NCI-H510A treated with DMSO at 0.1 percent for 48 hours (cell line): ENCODE measurements at places on chromosomes 7 and 10.
A peak's percentile ranks its signal among the peaks of the same experiment; 100 is the strongest.

- no peak for DNase-seq
Observed at GRCh38 chr10:21888959-21889358, 114.6 kb downstream of the DNAJC1 start.

GRCh38 chr10:89655722-89656121, 10.7 kb upstream of the PANK1 start:
- no peak for DNase-seq

- DNase-seq = no peak
Observed at GRCh38 chr10:1545524-1545923, 191.8 kb downstream of the ADARB2 start.

DNA sequence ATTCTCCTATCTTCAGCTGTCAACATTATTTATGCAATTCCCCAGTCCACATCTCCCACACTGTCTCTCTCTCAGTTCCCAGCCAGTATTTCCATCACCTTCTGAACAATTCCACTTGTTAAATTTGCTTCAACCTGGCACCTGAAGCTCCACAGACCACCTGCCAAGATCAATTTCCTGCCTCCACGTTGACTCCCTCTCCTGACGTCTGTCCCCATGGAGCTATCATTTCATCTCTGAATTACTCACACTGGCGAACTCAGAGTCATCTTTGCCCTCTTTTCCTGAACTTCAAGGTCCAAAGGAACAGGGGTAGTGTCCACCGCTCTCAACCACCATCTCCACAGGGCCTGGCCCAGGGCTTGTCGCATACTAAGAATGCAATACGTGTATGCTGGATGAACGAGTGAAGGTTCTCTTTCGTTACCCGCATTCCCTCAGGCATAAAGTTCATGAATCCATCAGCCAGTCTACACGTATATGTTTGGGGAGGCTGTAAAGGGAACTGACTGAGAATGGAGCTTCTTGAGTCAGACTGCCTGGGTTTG, 183.3 kb downstream of the JCAD start:
- DNase-seq = no peak

DNA sequence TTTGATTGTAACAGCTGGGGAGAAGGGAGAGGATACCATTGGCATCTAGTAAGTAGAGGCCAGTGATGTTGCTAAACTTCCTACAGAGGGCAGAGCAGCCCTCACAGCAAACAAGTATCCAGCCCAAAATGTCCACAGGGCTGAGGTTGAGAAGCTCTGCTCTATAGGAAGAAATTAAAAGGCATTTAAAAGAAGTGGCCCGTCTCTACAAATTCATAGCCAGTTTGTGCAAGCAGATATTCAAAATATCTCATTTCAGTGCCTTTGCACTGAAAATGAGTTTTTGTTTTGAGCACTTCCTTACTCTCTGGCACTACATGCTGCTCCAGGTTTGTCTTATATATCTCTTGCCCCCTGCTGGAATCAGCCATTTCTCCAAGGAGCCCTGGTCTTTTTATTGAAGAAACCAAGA, 330.0 kb downstream of the BBS9 start:
- DNase-seq = peak; percentile 47

DNA sequence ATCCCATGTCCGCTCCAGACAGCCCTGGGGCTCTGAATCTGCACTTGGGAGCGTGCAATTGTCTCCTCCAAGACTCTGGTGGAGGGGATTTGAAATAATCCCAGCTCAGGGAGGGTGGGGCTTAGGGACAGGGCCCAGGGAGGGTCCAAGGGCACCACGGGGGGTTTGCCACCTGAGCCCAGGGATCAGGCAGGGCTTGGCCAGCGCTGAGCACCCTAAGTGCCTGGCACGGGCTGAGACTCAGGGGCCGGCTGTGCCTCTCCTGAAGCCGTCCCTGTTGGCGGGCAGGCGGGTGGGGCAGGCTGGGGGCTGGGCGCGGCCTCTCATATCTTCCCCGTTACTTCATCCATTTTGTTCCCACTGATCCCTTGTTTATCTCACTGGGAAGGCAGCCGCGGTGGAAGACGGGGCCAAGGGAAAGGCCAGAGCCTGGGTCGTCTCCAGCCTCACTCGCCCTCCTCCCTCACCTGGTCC, 41.8 kb upstream of the ELN start:
- no peak for DNase-seq

DNA sequence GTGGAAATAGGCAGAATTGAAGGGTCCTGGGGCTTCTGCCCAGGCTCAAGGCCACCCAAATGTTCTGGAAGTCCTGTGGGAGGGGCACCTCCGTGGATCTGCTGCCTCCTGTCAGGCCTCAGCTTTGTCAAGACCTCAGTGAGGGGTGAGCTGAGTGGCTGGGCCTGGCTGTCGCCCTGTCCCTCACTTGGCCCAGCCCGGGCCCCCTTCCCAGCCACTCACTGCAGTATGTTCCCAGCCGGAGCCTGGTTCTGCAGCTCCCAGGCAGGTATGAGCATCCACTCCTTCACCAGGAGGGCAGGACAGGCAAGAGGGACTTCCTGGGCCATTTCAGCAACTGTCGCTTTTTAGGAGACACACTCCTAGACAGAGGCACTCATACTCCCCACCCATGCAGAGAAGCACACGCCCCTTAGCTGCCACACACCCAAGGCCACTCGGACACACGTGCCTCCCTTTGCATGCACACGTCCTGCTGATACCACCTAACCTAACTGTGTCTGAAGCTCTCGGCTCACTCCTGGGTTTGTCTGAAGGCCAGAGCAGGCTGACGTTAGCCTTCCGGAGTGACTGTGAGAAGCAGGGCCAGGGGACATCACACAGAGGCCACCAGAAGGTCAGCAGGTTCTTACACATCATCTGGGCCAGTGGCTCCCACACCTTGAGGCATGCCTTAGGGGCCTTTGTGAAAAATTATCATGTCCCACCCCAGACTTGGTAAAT, 72.2 kb upstream of the COL13A1 start:
- no peak for DNase-seq

- DNase-seq = no peak
Observed at GRCh38 chr7:37545619-37546534, 97.2 kb upstream of the ELMO1 start.

DNA sequence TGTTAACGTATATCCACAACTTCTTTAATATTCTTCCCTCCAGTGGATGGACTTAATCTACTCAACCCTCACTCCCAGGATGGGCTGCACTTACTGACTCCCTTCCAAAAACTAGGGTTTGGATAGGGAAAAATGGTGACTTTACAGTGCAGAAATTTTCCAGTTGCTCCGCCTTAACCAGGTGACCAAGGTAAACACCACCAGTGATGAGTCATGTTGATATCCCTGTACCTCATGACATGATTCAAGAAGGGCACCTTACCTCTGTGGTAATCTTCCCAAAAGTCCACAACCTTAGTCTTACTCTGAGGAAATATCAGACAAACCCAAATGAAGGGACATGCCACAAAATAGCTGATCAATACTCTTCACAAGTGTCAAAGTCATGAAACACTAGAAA, 3.5 kb upstream of the GSTK1 start:
- no peak for DNase-seq

DNA sequence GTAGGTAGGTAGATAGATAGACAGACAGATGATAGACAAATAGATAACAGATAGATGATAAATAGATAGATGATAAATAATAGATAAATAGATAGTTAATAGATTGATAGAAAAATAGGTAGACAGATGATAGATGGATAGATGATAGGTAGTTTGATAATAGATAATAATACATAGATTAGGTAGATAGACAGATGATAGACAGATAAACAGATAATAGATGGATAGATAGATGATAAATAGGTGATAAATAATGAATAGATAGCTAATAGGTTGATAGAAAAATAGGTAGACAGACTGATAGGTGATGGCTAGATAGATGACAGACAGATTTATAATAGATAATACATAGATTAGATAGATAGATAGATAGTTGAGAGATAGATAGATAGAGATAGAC, 350.5 kb upstream of the DPP6 start:
- no peak for DNase-seq

- DNase-seq = no peak
Observed at GRCh38 chr10:10270126-10271050, 747.3 kb upstream of the CELF2 start.

DNA sequence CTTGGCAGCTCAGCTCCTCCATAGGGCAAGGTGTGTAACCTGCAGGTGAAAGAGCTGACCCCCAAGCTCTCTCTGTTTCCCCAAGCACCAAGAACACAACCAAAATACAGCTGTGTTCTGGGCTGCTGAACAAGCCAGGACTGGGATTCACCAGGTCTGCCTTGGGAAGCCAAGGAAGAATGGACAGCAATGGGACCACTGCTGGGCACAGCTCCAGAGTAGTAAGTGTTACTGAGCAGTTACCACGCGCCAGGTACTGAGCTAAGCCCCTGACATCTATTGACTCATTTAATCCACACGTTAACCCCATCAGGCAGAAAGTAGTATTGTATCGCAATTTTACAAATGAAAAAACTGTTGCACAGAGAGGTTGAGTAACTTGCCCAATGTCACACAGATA, 168.3 kb downstream of the GRID1 start:
- DNase-seq = no peak

DNA sequence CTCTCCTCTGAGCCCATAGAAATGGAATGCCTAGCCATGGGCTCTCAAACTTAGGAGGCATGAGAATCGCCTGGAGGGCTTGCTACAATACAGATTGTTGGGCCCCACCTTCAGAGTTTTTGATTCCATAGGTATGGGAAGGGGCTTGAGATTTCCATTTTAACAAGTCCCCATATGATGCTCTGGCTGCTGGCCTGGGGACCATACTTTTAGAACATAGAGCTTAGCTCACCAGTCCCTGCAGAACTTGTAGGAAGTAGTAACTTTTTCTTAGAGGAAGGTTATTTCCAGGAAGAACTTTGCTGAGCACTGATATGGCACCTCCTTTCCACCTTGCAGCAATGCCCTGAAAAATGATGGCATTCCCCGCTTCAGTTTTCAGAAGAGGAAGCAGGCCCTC, 177.0 kb upstream of the ZMIZ1 start:
- DNase-seq = no peak

GRCh38 chr7:1103009-1103788, 15.3 kb downstream of the GPER1 start:
- DNase-seq = no peak

DNA sequence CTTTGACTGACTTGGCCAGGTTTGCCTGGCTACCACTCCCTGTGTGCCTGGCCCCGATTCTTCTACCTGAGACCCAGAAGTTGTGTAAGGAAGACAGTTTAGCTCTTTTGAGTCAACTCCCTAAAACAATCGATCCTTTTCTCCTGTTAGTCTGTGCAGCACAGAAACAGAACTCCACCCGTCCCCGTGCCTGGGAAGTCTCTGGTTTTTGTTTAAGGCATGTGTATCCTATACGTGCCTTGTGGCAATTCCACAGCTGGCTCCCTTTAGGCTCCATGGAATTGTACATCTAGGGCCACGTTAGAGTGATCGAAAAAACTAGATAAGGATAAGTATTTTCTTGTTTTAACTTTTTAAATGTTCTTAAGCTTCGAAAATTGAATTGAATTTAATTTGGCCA, 131.6 kb downstream of the BICC1 start:
- DNase-seq = no peak

GRCh38 chr7:157009778-157010587, 480 bp downstream of the MNX1 start:
- no peak for DNase-seq

DNA sequence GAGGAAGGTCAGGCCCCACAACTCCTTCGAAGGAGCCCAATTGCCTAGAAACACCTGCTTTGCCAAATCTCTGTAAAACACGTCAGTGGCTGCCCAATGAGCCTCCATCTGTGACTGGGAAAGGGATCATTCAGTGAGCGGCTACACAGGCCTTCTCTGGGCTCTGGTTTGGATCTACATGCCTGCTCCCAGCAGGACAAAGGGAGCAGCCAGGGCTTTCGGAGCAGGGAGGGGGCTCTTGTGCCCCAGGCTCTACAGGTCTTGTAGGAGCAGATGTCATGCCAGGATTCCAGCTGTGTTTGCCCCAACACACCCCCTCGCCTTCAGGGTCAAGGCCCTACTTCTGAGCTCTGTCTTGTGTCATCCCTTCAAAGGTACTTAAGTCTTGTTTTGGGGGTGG, 73.5 kb downstream of the CLEC2L start:
- DNase-seq = no peak

DNA sequence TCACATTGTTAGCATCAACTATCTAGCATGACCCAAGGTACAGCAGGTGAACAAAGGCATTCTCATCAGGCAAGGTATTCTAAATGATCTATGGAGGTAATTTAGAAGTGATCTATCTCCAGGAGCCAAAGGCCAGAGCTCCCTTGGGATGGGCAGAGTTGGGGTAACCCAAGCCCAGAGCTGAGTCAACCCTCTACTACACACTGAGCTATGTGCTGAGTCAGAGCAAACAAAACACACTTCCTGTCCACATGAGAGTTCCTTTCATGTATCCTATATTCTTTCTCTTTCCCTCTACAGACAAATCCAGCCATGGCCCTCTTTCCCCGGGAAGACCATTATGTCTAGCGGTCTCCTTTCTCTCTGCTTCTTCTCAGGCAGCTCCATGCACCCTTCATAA, 68.2 kb upstream of the AGK start:
- no peak for DNase-seq

- DNase-seq = no peak
Observed at GRCh38 chr7:157973971-157974677, 613.5 kb downstream of the PTPRN2 start.

- peak; percentile 77 for DNase-seq
Observed at GRCh38 chr10:80205477-80206276, at the start of gene ANXA11. Gene ANXA11, minus strand, starts transcription at chr10:80205537. Its CDS starts 32,676 bp downstream, at chr10:80172861.

- no peak for DNase-seq
Observed at GRCh38 chr10:1149793-1150637, 93.8 kb downstream of the WDR37 start.

GRCh38 chr10:102705531-102705930, 8.7 kb downstream of the ARL3 start:
- no peak for DNase-seq

- DNase-seq = no peak
Observed at GRCh38 chr7:101059620-101059942, 25.7 kb upstream of the TRIM56 start.

- no peak for DNase-seq
Observed at GRCh38 chr10:74851831-74852230, 25.4 kb downstream of the KAT6B start.

GRCh38 chr10:100909501-100910263, 3.1 kb upstream of the SLF2 start:
- no peak for DNase-seq

GRCh38 chr10:112456533-112456932, 9.5 kb downstream of the VTI1A start:
- no peak for DNase-seq

DNA sequence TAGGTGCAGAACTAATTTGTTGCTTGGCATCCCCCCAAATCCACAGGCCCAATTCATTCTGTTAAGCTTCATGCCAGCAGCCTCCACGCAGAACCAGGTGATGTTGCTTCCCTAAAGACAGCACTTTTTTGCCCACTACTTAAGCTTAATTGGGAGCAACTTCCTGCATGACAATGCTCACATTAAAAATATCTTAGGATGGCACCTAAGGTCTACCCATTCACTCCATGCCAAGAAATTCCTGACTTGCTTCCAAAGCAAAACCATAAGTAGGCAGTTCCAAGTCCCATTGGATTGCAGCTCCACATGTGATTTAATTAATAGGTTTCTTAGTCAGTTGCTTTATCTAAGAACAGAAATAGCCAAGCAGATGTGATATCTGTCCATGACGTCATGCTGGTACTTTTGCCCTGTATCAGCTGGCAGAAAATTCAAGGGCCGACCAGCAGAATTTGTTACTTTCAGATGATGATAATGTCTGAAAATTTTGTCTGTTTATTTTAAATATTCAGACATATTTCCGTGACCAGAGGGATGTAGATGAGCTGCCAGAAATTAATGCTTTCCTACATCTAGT, 325.5 kb downstream of the LHFPL3 start:
- no peak for DNase-seq

- no peak for DNase-seq
Observed at GRCh38 chr10:110813743-110814472, 57.8 kb upstream of the PDCD4 start.
